ENCODE measurements at places on chromosomes 13 and 19. TPM values are rescaled to one million over a fixed set of nuclear protein-coding genes. Genes with fewer than 3 reads are reported as not detected.

- no peak for DNase-seq
Measured at GRCh38 chr13:51541809-51542258, 42.4 kb upstream of the WDFY2 start.

- peak; percentile 91 for DNase-seq
Measured at GRCh38 chr19:50427997-50428425, 4.7 kb upstream of the MYBPC2 start.

- no peak for DNase-seq
Measured at GRCh38 chr13:101258071-101258470, 158.2 kb downstream of the NALCN start.

DNA sequence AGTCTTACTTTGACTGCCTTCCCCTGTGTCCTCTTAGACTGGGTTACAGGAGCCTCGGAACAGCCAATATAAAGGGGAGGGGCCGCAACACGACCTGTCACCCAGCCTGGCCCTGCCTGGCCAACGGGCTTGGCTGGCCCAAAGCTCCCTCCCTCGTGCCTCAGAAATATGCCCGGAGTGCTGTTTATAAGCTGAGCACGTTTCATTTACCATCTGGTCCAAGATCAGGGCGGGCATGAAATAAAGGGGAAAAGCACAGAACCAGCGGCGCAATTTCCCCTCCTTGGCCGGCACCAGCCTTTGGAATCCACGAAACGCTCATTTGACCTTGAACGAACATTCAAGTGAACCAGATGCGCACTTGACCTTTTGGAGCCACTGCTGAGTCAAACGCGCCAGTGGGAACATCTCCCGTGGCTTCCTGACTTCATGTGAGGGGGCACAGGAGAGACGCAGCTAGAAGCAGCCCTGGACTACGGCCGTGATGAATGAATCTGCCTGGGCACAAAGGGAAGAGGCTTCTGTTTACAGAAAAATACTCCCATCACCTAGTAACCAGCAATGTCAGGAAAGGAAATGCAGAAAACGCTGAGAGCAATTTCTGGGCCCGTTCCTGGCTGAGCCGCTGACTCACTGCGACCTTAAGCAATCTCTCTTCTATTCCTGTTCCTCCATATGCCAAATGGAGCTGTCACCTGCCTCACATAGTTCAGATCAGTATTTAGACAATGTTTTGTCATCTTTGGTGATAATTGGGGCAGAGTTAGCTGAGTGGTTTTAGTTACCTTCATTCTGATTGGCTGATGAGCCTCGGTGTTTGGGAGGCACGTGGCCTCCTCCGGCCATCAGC is 53.3 kb downstream of the RFX2 start:
- DNase-seq = peak; percentile 85

DNA sequence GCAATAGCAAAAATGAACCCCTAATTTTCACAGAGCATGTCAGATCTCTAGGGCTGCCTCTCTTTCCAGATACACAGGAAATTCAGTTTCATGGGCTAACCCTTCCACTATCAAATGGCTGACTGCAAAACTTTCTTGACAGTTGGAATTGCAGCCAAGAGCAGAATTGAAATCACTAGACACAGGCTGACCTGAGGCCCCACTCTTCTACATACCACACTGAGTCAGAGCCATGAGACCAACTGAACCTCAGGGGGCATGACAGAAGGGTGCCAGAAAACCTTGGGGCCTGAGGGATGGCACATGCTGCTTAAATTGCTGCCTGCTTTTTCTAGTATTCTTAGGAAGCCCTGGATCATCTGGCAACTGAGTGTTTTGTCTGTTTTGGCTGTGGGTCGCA is 1.7 kb upstream of the DLEU7 start:
- DNase-seq = no peak

DNA sequence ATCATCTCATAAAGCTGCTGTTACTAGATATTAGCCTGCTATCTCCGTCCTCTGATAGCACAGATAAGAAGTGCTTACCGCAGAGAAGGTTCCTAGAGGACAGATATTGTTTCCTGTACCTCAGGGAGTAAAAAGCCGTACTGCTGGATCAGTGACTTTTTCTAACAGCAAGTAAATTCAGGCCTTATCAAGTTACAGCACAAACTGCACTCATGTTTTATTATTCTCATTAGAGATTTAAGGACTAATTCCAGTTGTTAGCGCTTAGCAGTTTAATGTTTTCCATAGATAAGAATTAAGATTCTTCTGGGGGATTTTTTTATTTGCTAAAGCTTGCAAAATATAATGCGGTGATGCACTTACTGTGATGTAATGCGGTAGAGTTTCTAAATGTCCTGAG is 119.0 kb upstream of the OBI1 start:
- DNase-seq = no peak

- DNase-seq = no peak
Measured at GRCh38 chr19:16325161-16325527, 518 bp downstream of the KLF2 start.

Gene CYP2A6
- polyA plus RNA-seq = not detected

Gene WDR87
- polyA plus RNA-seq = 0.31 TPM

Gene RGL3
- 0.15 TPM for polyA plus RNA-seq

Gene NLRP11
- not detected for polyA plus RNA-seq

Gene MIPEP
- polyA plus RNA-seq = 6.9 TPM

Gene POGLUT2
- polyA plus RNA-seq = 18.9 TPM

Gene KLK12
- not detected for polyA plus RNA-seq

Gene CEACAM4
- polyA plus RNA-seq = not detected

Gene FLT3LG
- 3.5 TPM for polyA plus RNA-seq
